ENCODE measurements at places on chromosomes 11 and 22.
A peak's percentile ranks its signal among the peaks of the same experiment; 100 is the strongest.

GRCh38 chr22:31160328-31160978 lies 471 bp downstream of the RNF185 start:
- DNase-seq: peak; percentile 42

DNA sequence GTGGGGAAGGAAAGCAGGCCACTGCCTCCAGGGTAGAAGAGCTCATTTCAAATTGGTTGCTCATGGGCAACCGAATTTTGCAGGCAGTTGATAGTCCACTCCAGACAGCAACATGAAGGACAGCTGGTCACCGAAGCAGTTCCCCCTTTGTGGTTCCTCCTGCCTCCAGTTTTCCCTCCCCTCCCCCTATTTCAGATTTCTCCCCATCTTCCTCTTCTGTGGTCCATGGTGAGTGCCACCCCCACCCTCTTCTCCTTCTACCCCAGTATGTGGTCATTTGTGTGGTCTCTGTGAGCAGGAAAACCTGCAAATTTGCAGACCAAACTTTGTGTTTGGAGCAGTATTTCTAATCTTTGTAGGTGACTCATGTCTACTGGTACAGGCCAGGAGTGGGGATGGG lies 38.2 kb upstream of the PAK1 start:
- no peak for DNase-seq

DNA sequence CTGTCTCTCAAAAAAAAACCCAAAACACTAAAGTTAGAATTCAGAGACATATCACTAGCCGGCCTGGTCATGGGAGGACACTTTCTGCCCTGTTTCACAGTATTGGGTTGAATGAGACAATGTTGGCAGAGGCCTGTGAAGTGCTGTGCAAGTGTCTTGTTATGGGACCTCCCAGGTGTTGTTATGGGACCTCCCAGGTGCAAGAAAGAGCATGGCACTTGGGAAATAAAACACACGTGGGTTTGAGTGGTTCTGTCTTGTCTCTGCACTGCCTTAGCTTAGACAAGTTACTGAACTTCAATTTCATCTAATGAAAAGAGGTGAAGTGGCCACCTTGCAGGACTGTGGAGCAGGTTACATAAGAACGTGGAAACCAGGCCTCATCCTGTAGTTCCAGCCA lies 28.9 kb upstream of the RAB1B start:
- no peak for DNase-seq

GRCh38 chr11:11577932-11578911 lies 43.6 kb downstream of the GALNT18 start:
- no peak for DNase-seq

GRCh38 chr22:24187731-24188644 lies 6.7 kb downstream of the SUSD2 start:
- no peak for DNase-seq

GRCh38 chr22:17953147-17953546 lies 71.2 kb downstream of the MICAL3 start:
- no peak for DNase-seq

DNA sequence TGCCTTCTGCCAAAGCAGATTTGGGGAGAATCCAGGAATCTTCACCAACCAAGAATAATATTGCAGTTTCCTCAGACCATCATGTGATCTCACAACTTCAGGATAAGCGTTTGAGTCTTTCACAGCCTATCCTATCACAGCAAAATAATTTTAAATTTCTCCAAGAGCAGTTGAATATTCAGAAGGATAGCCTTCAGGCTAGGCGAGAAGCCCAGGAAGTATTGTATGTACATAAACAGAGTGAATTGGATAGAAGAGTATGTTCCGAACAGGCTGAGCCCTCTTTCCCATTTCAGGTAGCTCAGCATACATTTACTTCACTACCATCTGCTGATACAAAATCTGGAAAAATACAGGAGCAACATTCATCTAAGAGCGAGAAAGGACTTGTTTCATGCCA lies 36.1 kb downstream of the CEP295 start:
- no peak for DNase-seq

DNA sequence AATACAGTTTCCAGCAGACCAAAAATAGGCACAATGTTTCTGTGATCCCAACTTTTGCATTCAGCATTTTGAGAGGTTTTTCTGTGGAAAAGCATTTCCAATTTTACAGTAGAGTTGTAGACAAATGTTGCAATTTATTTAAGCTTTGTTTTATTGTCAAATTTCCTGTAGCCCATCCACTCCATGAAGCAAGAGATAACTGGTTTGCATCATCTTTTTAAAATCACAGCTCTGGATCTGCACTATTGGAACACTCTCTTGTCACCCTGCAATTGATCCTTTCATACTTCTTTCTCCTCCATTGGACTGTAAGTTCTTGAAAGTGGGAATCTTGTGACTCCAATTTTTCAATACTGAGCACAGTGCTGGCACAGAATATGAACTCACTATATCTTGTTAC lies 86.0 kb downstream of the MAML2 start:
- DNase-seq: no peak

GRCh38 chr22:31923136-31923535 lies 21.2 kb upstream of the YWHAH start:
- no peak for DNase-seq

DNA sequence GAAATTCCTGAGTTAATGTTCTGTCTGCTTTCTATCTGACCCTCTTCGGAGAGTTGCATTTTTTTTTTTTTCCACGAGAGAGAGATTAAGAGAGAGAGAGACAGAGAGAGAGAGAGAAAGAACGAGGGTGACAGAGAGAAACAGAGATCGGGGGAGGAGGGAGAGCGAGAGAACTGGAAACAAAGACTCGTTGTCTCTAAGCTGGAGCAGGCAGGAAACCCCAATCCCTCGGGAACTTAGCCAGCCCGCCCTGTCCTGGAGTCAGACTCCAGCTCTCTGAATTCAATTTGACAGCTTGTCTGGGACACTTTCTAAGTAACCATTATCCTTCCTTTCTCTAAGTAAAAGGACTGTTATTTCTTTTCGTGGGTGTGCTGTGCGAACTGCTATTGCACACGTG lies 76.9 kb downstream of the KCNJ1 start:
- DNase-seq: peak; percentile 31

DNA sequence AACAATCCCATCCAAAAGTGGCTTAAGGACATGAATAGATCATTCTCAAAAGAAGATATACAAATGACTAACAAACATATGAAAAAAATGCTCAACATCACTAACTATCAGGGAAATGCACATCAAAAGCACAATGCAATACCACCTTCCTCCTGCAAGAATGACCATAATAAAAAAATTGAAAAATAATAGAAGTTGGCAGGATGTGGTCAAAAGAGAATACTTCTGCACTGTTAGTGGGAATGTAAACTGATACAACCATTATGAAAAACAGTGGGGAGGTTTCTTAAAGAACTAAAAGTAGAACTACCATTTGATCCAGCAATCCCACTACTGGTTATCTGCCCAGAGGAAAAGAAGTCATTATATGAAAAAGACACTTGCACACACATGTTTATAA lies 77.7 kb upstream of the SC5D start:
- DNase-seq: peak; percentile 14

DNA sequence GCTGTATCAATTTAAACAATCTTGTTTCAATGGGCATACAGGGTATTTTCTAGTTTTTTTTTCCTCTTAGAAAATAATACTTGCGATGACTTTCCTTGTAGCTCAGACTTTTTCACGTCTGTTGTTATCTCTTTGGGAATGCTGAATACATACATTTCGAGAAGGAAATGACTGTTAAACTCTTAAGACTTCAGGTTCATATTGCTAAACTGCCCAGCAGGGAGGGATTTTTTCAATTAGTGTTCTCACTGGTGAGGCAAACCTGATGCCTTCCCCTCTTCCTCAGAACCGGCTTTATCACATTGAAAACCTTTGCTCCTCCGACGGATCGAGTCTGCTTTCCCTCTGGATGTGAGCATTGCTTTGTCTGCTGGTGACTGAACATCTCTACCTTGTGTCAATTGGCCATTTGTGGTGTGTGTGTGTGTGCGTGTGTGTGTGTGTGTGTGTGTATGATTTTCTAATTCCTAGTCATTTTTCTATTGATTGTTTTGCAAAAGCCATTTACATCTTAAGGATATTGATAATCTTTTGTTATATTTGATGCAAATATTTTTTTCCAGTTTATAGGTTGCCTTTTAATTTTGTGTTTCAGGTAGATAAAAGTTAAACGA lies 6.6 kb downstream of the NEAT1 start:
- DNase-seq: peak; percentile 87

DNA sequence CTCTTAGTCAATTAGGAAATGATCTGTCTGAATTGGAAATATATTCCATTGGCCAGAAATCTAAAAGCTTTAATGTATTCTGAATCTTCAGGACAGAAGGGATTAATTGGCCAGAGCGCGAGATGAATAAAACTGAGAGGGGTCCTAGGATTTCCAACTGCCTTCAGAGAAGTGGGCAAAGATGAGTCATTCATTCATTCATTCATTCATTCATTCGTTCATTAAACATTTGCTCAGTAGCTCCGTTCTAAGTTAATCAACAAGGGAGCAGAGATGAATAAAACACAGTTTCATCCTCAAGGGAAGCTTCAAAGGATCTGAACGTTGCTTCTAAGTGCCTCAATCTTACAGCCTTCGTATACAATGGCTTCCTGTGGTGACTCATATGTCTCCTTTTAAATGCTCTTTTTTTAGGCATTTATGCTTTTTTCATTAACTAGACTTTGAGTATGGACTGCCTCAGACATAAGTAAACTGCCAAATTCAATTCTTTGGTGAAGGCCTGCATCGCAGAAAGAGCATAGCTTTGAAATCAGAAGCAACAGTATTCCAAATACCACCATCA lies 537.4 kb upstream of the CCDC90B start:
- DNase-seq: peak; percentile 29

GRCh38 chr22:41123151-41123550 lies 30.8 kb downstream of the EP300 start:
- peak; percentile 58 for DNase-seq

- no peak for DNase-seq
Measured at GRCh38 chr11:62928011-62928410, 6.8 kb upstream of the CHRM1 start.

DNA sequence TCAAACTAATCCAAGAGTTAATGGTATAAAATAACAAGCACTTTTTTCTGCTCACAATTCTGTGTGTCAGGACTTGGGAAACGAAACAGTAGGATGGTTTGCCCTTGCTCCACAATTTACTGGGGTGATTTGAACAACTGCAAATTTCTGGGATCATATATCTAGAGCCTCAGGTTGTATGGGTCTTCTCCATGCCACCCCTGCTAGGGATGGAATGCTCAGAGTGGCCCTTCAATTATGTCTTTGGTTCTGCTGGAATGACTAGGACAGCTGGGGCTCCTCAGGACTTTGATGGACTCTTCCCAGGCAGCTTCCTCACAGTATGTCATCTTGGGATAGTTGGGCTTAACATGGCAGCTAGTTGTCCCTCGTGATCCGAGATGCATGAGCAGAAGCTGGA lies 223.0 kb upstream of the ANO5 start:
- no peak for DNase-seq

GRCh38 chr11:117605331-117605730 lies 191.7 kb downstream of the DSCAML1 start:
- DNase-seq: no peak

DNA sequence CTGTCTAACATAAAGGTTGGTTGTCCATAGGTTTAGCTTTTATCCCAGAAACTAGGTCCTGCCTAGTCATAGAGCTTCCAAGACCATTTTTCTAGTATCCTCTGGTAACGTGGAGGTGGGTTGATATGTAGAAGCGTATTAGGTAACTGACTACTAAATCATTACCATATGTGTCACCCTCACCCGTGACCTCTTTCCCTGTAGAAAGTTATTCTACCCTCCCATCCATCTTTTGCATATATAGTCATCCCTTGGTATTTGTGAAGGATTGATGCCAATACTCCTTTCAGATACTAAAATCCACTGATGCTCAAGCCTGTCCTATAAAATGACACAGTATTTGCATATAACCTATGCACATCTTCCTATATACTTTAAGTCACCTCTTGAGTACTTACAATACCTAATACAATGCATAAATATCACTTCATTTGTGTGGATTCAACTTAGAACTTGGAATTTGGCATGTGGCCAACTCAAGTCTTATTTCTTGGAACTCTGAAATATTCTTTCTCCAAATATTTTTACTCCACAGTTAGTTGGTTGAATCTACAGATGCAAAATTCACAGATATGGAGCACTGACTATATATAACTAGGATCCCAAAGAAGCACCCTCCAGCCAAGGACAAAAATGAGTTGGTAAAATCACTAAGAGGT lies 497.0 kb upstream of the TENM4 start:
- DNase-seq: peak; percentile 6

GRCh38 chr11:116111546-116111945 lies 607.3 kb upstream of the CADM1 start:
- no peak for DNase-seq

DNA sequence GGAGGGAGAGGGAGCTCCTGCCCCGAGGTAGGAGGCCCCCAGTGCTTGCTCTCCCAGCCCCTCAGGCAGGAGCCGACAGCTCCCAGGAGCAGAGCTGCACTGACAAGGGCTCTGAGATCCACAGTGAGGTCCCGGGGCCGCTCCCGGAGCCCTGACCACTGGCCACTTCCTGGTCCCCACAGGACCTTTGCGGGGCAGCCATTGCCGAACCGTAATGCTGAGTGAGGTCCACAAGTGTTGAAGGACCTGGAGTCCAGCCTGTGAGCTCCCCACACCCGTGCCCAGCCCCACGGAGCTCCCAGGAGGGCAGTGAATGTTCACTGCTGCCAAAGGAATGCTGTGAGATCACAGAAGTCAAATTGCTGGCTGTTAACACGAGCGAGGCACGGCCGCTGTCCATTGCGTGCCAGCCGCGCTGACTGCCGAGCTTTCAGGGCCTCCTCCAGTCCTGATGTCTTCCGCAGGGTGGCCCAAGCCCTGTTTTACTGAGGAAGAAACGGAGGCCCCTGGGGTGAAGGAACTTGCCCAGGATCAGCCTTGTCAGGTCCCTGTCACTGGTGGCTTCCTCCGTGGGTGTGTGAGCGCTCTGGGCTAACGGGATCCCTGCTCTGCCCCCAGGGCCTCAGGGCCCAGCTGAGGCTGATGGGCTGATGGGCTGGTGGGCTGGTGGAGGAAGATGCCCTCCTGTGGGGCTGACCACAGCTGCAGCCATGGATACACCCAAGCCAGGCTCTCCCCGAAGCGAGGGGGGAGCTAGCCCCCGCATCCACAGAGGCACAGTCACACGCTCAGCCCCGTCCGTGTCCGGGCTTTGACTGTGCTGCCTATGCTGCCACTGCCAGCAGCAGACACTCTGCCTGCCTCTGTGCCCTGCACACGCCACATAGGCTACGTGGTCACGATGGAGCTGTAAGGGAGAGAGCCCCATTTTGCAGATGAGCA lies 70.8 kb downstream of the WNT7B start:
- peak; percentile 60 for DNase-seq
